ENCODE measurements at places on chromosomes 1 and 21.
A peak's percentile ranks its signal among the peaks of the same experiment; 100 is the strongest.

DNA sequence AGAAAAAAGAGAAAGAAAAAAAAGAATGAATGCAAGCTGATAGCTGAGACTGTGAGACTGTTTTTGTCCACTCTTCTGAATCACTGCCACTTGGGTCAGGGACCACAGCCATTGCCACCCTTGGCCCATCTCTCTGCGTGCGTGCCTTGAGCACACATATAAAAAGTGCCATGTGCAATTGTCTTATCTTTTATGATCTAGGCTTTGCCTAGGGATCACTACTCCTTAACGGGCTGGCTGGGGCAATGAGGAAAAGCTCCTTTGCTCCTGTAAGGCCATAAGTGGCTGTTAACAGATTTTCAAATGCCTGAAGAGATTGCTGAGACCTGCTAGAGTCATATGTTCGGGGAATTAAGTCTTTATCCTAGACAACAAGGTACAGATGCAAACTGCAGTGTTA lies 8.2 kb downstream of the SPATA46 start:
- no peak overlapping the region for H3K27ac ChIP-seq
- H3K36me3 ChIP-seq, result peaks cover 21% of the 10 kb centered on the region
- no peak for DNase-seq
- no peaks in the 10 kb centered on the region for H3K4me1 ChIP-seq
- H3K4me3 ChIP-seq, result no peak overlapping the region
- peaks cover 9% of the 10 kb centered on the region for H3K27me3 ChIP-seq

- H3K27me3 ChIP-seq, result peaks cover 9% of the 10 kb centered on the region
- no peak overlapping the region for H3K27ac ChIP-seq
- H3K36me3 ChIP-seq, result peaks cover 4% of the 10 kb centered on the region
- no peak overlapping the region for H3K4me3 ChIP-seq
- H3K4me1 ChIP-seq, result no peaks in the 10 kb centered on the region
Observed at GRCh38 chr1:3733883-3734589, 18.2 kb upstream of the CCDC27 start.

DNA sequence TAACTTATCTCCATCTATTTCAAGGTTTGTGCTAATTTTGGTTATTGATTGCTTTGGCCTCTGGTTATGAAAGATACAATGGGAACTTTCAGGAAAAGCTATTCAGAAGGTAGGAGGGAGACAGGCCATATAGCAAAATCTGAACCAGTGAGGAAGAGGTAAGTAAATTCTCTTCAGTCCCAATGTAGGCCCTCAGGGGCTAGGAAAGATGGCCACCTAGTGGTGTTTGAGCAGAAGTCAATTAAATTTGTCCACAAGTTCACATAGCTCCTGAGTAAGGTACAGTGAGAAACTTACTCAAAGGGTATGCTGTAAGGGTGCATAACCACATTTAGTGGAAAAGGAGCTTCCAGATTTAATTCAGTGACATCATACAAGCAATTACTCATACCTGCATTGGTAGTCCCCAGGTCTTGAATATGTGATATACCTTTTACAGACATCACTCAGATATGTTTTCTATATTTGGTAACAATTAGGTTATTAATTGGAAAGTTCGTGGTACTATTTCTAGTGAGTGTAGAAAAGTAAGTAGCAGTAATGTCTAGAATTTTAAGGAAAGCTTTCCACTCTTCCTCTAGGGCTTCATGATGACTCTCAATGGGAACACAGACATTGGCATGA lies 21.4 kb upstream of the FMO1 start:
- no peaks in the 10 kb centered on the region for H3K27me3 ChIP-seq
- H3K4me3 ChIP-seq, result no peak overlapping the region
- no peaks in the 10 kb centered on the region for H3K36me3 ChIP-seq
- H3K27ac ChIP-seq, result no peak overlapping the region
- DNase-seq, result peak; percentile 42

DNA sequence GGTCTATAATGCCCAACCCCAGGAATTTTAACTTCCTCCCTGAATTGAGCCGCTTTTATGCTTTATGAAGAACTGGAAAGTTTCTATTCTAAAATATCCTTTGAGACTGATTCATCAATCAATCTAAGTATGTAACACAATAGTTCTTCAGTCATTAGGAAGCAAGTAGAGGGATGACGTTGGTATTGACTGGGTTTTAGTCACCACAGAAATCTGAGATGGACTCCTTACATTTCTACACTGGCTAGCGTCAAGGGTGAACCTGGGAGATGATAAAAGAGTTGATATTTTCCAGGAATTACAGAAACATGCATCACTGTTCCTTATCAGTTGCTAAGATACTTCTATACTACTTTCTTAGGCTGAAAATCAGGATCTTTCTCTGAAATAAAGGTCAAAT lies 308.0 kb downstream of the HMCN1 start:
- no peaks in the 10 kb centered on the region for H3K27me3 ChIP-seq
- no peak overlapping the region for H3K27ac ChIP-seq
- no peak for DNase-seq
- H3K4me1 ChIP-seq, result no peaks in the 10 kb centered on the region

GRCh38 chr1:169106921-169107602 lies 572 bp downstream of the ATP1B1 start:
- peaks cover 3% of the 10 kb centered on the region for H3K36me3 ChIP-seq
- H3K4me3 ChIP-seq, result peak overlapping the region; percentile 93
- H3K27ac ChIP-seq, result peak overlapping the region; percentile 25
- peaks cover 21% of the 10 kb centered on the region for H3K4me1 ChIP-seq
- H3K27me3 ChIP-seq, result peaks cover 8% of the 10 kb centered on the region

DNA sequence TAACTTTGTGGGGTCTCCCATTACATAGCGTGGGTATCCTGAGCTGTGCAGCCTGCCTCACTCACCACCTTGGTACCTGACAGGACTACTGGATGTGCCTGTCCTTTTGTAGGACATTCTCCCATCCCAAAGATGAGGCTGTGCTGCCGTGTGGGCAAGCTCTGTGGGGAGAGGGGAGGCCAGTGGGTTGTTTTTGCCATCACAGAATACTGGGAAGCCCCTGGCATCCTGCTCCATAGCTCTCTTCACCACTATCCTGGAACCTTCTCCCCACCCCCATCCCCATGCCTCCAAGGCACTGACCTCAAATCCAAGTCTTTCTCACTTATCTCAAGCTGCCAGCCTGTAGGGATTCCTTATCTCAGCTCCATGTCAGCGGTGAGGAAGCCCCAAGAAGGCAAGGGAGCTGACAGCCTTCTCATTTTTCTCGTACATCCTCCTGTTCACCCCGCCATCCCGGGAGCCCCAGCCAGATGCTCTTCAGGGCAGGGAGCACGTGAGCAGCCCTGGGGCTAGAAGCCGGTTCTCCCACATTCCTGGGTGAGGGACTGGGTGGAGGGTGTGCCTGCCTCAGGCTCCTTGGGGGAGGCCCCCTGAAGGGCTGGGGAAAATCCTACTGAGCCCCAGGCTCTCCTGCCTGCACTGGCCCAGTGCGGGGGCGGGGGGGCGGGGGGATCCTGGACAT lies 2.4 kb upstream of the ELF3 start:
- H3K4me3 ChIP-seq, result no peak overlapping the region
- H3K36me3 ChIP-seq, result peaks cover 20% of the 10 kb centered on the region
- peaks cover 3% of the 10 kb centered on the region for H3K27me3 ChIP-seq
- H3K4me1 ChIP-seq, result peaks cover 23% of the 10 kb centered on the region

- H3K36me3 ChIP-seq, result no peaks in the 10 kb centered on the region
- peak overlapping the region; percentile 80 for H3K4me3 ChIP-seq
- peak overlapping the region; percentile 42 for H3K27ac ChIP-seq
- DNase-seq, result peak; percentile 70
Observed at GRCh38 chr1:3530926-3531818, 76.7 kb downstream of the ARHGEF16 start.

- no peaks in the 10 kb centered on the region for H3K36me3 ChIP-seq
- no peak for DNase-seq
- H3K27ac ChIP-seq, result no peak overlapping the region
- H3K4me1 ChIP-seq, result peaks cover 3% of the 10 kb centered on the region
Observed at GRCh38 chr1:206887701-206888100, 9.5 kb upstream of the IL24 start.

- H3K4me1 ChIP-seq, result peaks cover 28% of the 10 kb centered on the region
- H3K36me3 ChIP-seq, result peaks cover 6% of the 10 kb centered on the region
- no peak overlapping the region for H3K27ac ChIP-seq
- DNase-seq, result no peak
Observed at GRCh38 chr21:43734131-43734927, 15.4 kb downstream of the PDXK start.

- peaks cover 21% of the 10 kb centered on the region for H3K4me1 ChIP-seq
- no peak overlapping the region for H3K4me3 ChIP-seq
- H3K27ac ChIP-seq, result no peak overlapping the region
- no peaks in the 10 kb centered on the region for H3K36me3 ChIP-seq
Observed at GRCh38 chr1:209662879-209663327, 10.7 kb upstream of the LAMB3 start.

- H3K27ac ChIP-seq, result no peak overlapping the region
- no peak for DNase-seq
- H3K4me1 ChIP-seq, result peaks cover 2% of the 10 kb centered on the region
- H3K4me3 ChIP-seq, result no peak overlapping the region
- peaks cover 5% of the 10 kb centered on the region for H3K27me3 ChIP-seq
- H3K36me3 ChIP-seq, result no peaks in the 10 kb centered on the region
Observed at GRCh38 chr1:225940385-225941151, 452 bp downstream of the LEFTY2 start.

GRCh38 chr1:88708011-88708410 lies 23.9 kb downstream of the PKN2 start:
- H3K27ac ChIP-seq, result no peak overlapping the region
- H3K4me3 ChIP-seq, result no peak overlapping the region
- H3K36me3 ChIP-seq, result peaks cover 7% of the 10 kb centered on the region
- H3K4me1 ChIP-seq, result no peaks in the 10 kb centered on the region
- no peak for DNase-seq

GRCh38 chr1:151961833-151962232 lies 31.8 kb downstream of the S100A10 start:
- H3K27me3 ChIP-seq, result no peaks in the 10 kb centered on the region
- DNase-seq, result no peak
- H3K4me3 ChIP-seq, result no peak overlapping the region
- no peaks in the 10 kb centered on the region for H3K36me3 ChIP-seq

DNA sequence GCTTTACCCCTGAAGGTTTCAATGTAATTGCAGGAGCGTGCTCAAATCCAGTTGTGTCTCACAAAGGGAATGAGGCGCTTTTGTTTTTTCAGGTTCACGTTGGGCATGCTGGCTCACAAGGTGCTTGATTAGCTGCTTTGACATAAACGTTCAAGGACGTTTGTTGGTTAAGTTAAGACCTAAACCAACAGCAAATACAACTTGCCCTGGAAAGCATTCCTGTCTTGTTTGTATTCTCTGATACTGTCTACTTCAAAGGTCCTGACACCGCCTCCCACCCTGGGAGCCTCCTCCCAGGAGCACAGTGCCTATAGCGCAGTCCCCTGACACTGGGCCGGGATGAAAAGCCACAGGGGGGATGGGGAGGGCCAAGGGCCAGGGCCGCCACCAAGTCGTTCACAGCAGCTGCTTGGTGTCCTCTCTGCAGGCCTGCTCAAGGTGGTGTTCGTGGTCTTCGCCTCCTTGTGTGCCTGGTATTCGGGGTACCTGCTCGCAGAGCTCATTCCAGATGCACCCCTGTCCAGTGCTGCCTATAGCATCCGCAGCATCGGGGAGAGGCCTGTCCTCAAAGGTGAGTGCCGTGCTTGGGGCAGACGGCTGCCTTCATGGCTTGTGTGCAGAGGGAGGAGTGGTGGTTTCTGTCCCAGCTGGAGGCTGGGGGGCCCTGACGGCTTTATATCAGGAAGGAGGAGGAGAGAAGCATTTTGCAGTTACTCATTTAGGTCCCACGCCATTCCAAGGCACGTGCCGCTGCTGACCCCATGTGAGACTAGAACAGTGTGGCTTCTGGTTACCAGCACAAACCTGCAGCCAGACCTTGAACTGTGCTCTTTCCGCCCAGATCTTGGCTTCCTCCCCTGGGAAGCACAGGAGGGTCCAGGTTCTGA lies 6.1 kb downstream of the FAM3B start:
- DNase-seq, result no peak
- H3K27ac ChIP-seq, result no peak overlapping the region
- peaks cover 4% of the 10 kb centered on the region for H3K4me1 ChIP-seq
- H3K36me3 ChIP-seq, result no peaks in the 10 kb centered on the region
- H3K27me3 ChIP-seq, result peaks cover 5% of the 10 kb centered on the region

DNA sequence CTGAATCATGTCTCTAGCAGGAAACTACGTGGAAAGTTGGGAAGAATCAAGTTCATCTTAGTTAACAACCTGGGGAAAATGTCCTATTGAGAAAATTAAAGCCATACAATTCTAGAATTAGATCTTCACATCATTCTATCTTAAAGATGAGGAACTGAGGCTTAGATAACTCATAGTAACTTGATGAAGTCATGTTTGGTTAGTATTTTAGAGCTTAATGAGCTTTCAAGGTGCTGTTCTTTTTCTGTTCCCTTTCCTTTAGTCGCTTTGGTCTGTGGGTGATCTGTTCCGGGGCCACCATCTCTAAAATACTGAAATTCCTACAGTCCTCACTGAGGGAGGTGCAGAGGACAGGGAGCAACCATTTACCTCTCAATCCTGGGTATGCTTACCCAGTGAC lies 4.3 kb upstream of the GLUL start:
- H3K4me3 ChIP-seq, result no peak overlapping the region
- H3K36me3 ChIP-seq, result peaks cover 4% of the 10 kb centered on the region
- peaks cover 11% of the 10 kb centered on the region for H3K4me1 ChIP-seq
- no peak overlapping the region for H3K27ac ChIP-seq
